ENCODE measurements at places on chromosomes 5 and 9.

DNA sequence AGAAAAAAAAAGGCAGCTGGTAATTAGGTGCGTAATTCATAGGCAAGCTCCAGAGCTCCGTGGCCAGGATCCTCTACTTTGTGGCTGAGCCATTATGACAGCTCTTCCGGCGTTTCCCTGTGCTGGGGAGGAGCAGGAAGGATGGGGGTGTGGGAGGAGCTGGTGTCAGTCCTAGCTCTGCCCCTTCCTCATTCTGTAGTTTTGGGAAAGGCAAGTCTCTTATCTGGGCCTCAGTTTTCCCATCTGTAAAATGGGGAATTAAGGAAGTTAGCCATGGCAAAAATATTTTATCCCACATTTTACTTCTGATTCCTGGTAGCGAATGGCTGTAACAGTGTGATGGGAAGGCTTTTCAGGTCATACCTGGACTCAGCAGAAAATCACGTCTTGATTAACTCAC, 81.1 kb downstream of the SEC61B start:
- no peak for DNase-seq

DNA sequence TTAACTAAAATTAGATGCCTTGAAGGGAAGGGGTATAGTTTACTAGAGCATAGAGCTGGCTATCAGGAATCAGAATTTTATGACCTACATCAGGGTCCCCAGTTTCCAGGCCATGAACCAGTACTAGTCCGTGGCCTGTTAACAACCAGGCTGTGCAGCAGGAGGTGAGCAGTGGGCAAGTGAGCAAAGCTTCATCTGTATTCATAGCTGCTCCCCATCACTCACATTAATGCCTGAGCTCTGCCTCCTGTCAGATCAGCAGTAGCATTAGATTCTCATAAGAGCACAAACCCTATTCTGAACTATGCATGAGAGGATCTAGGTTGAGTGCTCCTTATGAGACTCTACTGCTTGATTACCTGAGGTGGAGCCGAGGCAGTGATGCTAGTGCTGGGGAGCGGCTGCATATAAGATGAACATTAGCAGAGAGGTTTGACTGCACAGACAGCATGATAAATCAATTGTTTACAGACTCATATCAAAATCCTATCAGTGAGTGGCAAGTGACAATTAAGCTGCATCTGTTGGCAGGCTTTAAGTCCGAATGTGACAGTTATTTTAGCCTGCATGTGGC, 44.6 kb downstream of the TAF11L14 start:
- no peak for DNase-seq

DNA sequence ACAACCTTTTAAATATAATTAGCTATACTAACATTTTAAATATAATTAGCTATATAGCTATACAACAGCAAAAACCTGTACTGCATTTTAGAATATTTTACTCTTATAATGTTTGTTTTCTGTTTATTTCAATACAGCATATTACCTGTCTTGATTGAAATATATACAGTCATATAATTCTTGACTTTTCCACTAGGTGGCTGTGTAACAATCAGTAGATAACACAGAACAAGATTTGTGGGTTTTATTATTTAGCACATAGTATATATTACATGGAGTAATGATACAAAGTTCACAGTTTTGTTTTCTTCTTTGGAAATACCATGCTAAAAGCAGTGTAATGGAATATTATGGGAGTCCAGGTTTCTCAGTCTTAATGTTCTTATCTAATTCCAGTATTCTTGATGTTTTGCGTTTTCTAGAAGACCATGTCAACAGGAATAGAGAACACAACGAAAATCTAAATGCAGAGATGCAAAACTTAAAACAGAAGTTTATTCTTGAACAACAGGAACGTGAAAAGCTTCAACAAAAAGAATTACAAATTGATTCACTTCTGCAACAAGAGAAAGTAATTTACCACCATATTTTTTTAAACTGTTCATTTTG, 13.3 kb downstream of the HMMR start:
- DNase-seq, result no peak

- DNase-seq, result no peak
Measured at GRCh38 chr5:10704949-10705621, 55.9 kb downstream of the DAP start.

DNA sequence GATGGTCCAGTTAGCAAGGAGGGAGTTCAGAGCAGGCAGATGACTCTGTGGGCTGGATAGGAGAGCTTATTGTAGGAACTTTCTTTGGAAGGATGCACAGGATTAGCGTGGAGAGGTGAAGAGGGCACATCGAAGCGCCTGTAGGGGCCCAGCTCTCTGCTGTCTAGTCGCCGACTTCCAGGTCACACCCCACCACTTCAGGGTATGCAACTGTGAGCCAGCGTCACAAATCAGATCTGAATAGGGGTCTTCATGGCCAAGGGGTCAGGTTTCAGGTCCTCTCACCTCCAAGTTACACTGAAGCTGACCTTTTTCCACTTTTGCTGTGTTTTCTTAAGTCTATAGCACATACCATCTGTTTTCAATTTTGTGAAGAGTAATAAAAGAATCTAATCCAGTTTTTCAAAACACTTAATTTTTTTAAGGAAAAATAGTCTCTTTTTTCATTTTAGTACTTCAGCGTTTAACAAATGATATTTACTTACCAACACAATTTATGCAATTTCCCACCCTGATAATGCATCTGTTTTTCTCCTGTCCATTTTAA, 364.2 kb upstream of the CLINT1 start:
- DNase-seq, result no peak

- no peak for DNase-seq
Measured at GRCh38 chr9:121663591-121663990, 12.2 kb downstream of the DAB2IP start.

DNA sequence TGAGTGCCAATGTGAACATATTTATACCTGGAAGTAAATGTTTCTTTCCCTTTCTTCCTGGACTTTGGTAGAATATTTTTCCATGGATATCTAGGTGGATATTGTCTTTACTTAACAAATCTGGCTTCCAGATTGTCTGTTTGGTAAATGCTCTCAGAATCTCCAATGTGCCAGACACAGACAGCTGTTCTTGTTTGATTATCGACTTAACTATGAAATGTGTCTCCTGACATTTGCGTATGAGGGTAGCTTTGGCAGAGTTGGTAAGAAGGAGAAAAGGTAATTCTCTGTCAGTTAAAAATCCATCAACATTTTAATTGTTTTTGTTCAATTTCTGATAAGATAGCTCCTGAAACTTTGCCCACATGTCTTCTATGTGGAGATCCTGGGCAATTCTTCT, 196.4 kb upstream of the NUDT12 start:
- no peak for DNase-seq

DNA sequence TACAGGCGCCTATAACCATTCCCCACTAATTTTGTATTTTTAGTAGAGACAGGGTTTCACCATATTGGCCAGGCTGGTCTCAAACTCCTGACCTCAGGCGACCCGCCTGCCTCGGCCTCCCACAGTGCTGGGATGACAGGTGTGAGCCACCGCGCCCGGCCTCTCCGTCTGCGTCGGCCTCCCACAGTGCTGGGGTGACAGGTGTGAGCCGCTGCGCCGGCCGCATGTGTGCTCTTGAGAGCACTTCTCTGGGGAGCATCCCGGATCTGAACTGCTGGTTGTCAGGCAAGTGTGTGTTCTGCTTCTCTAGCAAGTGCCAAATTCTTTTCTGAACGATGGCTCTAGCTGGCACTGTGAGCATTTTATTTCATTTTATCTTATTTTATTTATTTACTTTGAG, 3.7 kb upstream of the ENTPD2 start:
- DNase-seq, result no peak

- DNase-seq, result no peak
Measured at GRCh38 chr5:133930061-133930812, 38.2 kb downstream of the C5orf15 start.

DNA sequence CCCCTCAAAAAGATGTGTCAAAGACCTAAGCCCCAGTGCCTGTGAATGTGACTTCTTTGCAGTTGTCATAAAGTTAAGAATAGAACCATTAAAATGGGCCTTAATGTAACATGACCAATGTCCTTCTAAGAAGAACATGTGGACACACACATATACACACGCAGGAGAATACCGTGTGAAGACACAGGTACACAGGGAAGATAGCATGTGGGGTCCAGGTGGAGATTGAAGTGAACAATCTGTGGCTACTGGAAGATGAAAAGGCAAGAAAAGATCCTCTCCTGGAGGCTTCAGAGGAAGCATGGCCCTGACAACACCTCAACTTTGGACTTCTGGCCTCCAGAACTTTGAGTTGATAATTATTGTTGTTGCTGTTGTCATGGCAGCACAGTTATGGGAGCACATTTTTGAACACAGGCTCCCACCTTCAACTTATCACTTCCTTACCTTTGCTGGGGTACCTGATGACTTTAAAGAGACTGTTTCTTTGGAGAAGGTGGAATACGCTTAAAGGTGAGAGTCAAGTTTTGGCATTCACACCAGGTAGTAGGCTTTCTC, 123.5 kb upstream of the ADCY2 start:
- DNase-seq, result no peak

GRCh38 chr9:85909390-85909789, 31.6 kb upstream of the NAA35 start:
- no peak for DNase-seq
